NCI-H1694 treated with DMSO at 0.1 percent for 48 hours (cell line): ENCODE measurements at places on chromosomes 4 and X.

- DNase-seq = no peak
Observed at GRCh38 chr4:88204882-88205281, 46.4 kb upstream of the ABCG2 start.

- DNase-seq = no peak
Observed at GRCh38 chr4:114271031-114271430, 291.6 kb upstream of the ARSJ start.

DNA sequence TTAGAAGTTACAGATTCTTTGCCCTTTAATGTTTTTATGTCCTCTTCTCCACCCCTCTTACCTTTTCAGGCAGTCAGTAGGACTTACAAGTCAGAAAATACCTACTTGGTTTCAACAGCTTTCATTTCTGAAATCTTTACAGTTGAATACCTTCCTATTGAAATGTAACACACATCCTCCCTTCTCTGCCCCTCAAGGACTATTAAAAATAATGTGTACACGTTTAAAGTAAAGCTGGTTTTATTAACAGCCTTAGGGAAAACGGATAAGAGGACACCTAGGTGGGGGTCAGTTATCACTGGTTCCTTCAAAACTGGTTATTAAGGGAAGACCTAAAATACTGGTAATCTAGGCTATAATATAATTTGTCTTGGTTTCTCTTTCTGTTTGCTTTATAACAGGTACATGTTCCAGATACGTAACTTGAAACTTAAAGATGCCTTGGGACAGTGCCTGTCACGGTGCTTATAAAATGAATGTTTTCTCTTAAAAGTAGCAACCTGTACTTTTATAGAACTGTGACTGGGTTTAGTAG lies 1.8 kb downstream of the CCSER1 start:
- no peak for DNase-seq

DNA sequence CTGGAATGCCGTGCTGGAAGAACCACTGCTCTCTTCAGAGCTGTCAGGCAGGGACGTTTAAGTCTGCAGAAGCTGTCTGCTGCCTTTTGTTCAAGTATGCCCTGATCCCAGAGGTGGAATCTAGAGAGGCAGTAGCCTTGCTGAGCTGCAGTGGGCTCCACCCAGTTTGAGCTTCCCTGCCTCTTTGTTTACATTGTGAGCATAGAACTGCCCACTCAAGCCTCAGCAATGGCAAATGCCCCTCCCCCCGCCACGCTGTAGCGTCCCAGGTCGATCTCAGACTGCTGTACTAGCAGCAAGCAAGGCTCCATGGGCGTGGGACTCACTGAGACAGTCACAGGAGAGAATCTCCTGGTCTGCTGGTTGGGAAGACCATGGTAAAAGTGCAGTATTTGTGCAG lies 34.8 kb upstream of the MUC7 start:
- DNase-seq = no peak

- DNase-seq = no peak
Observed at GRCh38 chr4:48370260-48371134, 29.2 kb downstream of the SLAIN2 start.

DNA sequence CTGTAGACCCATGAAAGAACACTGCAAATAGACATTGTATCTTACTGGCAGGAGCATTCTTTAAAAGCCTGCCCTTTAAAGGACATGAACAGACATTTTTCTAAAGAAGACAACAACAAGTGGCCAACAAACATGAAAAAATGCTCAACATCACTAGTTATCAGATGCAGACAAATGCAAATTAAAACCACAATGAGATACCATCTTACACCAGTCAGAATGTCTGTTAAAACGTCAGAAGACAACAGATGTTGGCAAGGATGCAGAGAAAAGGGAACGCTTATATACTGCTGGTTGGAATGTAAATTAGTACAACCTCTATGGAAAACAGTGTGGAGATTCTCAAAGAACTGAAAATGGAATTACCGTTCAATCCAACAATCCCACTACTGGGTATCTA lies 77.2 kb downstream of the ATP10D start:
- DNase-seq = no peak

DNA sequence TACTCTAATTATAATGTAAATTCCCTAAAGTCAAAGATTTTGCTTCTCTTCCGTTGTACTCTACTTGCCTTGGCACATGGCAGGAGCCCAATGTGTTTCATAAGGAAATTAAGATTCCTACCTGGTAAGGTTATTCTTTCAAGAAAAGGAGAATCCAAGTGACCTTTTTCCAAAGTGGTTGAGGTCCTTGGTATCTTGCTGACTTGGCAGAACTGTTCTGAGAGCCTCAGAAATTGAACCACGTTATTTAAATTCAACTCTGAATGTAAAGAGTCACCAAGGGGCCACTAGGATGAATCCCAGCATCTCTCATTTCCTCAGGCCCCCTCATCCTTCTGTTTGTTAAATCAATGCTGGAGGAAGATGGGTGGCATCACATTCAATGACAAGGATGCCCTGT lies 418.2 kb upstream of the MAGEB2 start:
- DNase-seq = no peak

DNA sequence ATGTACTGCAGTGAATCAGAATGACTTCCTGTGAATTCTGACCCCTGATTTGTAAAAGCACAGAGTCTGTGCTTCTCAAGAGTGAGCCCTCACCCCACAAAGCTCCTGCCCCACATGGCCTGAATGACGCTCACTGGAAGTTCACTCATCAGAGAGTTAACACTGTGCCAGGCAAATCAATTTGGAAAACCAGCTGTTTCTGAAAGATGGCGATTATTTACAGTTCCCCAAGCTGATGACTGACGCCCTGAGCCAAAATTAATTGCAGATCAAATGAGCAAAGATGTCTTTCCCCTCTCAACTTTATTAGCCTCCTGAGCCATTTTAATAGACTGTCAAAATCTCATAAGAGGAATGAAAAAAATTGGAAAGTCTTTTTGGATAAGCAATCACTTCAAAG lies 118.0 kb downstream of the SLC2A9 start:
- peak; percentile 63 for DNase-seq

GRCh38 chr4:168272488-168272887 lies 46.1 kb downstream of the DDX60 start:
- DNase-seq = no peak

- peak; percentile 52 for DNase-seq
Observed at GRCh38 chr4:89110986-89111832, at the start of gene TIGD2. Gene TIGD2, plus strand, starts transcription at chr4:89111533. Its CDS starts 1,442 bp downstream, at chr4:89112975.

DNA sequence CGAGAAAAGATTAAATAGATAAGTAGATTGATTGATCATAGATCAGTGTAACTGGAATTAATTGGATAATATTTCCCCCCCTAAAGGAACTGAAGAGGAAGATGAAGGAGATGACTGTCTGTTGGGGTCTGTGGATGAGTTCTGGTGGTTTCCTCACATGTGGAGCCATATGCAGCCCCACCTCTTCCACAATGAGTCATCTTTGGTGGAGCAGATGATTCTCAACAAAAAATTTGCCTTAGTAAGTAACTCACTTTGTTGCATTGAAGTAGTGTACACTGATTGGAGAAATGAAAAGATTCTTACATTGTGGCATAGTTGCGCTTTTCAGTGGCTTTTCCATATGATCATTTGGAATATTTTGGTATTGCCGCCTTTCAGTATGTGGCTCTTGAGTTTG lies 80.4 kb downstream of the NDST3 start:
- DNase-seq = no peak

GRCh38 chr4:58983887-58984286 lies 1873.7 kb upstream of the IGFBP7 start:
- DNase-seq = no peak

DNA sequence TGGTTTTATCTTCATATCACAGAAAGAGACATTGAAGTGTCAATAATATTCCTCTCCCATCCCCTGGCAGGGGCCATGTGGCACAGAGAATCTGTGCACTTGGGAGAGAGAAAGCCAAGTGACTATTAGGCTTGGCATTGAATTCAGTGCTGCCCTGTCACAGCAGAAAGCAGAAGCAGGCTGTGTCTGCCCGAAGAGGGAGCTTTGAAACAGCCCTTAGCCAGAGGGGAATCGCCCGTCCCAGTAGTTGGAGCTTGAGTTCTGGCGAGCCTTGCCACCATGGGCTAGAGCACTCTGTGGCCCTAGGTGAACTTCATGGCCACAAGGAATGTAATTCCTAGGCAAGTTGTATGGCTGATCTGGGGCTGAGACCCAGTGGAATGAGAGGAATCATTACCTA lies 282.5 kb upstream of the PCDH10 start:
- no peak for DNase-seq

- DNase-seq = no peak
Observed at GRCh38 chr4:1198098-1198844, 25.9 kb upstream of the SPON2 start.

DNA sequence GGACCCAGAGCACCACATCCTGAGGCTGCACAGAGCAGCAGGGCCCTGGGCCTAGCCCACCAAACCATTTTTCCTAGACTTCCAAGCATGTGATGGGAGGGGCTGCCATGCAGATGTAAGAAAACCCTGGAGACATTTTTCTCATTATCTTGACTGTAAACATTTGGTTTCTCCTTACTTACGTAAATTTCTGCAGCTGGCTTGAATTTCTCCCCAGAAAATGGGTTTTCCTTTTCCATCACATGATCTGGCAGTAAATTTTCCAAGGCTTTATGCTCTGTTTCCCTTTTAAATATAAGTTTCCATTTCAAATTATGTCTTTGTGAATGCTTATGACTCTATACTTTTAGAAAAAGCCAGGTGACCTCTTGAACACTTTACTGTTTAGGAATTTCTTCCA lies 945.9 kb upstream of the NDST4 start:
- DNase-seq = no peak

GRCh38 chr4:179095585-179096221 lies 1653.5 kb upstream of the AGA start:
- DNase-seq = no peak

- DNase-seq = no peak
Observed at GRCh38 chr4:80454556-80454955, 119.0 kb downstream of the CFAP299 start.

DNA sequence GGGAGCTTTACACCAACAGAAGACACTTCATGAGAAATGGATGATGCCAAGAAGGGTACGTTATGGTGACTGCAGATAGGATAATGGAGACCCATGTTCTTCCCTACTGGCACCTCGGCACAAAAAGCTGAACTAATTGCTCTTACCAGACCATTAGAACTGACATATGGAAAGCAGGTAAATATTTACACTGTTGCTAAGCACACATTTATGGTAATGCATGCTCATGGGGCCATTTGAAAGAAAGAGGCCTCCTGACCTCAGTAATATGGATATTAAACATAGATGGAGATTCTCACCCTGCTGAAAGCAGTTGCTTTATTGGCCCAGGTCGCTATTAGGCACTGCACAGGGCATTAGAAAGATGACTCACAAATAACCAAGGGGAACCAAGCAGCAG lies 1759.6 kb downstream of the C4orf33 start:
- no peak for DNase-seq

- no peak for DNase-seq
Observed at GRCh38 chr4:159103384-159103990, 608 bp downstream of the RAPGEF2 start.

GRCh38 chr4:172892300-172892699 lies 276.3 kb upstream of the GALNT7 start:
- DNase-seq = no peak

DNA sequence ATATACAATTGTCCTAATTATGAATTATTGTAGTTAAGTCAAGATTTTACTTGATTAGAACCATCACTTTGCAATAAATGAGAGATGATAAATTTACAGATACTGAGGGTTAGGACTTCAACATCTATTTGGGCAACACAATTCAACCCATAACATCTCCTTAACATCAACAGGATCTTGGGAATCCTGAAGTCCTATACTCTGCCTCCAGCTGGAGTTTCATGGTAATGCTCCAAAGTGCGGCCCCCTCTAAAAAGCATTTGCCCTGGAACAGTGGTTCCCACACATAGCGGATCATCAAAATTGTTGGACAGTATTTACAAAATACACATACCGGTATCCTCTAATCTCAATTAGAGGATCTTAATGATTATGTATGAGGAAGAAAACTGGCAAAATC lies 618.6 kb downstream of the CENPC start:
- no peak for DNase-seq

DNA sequence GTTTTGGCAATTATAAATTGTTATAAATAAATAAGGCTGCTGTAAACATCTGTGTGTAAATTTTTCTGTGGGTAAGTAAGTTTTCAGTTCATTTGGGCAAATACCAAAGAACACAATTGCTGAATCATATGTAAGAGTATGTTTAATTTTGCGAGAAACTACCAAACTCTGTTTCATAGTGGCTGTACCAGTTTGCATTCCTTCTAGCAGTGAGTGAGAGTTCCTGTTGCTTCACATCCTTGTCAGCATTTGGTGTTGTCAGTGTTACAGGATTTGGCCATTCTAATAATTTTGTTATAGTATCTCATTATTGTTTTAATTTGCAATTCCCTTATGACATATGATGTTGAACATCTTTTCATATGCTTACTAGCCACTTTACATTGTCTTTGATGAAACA lies 48.4 kb downstream of the ARFIP1 start:
- no peak for DNase-seq

GRCh38 chrX:82748906-82749505 lies 759.1 kb upstream of the POU3F4 start:
- no peak for DNase-seq

- DNase-seq = no peak
Observed at GRCh38 chrX:10653302-10653701, 32.9 kb upstream of the MID1 start.

- DNase-seq = peak; percentile 13
Observed at GRCh38 chr4:84582302-84582987, 482 bp upstream of the CDS1 start.

GRCh38 chr4:167088115-167088514 lies 146.2 kb downstream of the SPOCK3 start:
- no peak for DNase-seq

GRCh38 chr4:32374206-32374605 lies 1654.0 kb downstream of the PCDH7 start:
- DNase-seq = no peak

DNA sequence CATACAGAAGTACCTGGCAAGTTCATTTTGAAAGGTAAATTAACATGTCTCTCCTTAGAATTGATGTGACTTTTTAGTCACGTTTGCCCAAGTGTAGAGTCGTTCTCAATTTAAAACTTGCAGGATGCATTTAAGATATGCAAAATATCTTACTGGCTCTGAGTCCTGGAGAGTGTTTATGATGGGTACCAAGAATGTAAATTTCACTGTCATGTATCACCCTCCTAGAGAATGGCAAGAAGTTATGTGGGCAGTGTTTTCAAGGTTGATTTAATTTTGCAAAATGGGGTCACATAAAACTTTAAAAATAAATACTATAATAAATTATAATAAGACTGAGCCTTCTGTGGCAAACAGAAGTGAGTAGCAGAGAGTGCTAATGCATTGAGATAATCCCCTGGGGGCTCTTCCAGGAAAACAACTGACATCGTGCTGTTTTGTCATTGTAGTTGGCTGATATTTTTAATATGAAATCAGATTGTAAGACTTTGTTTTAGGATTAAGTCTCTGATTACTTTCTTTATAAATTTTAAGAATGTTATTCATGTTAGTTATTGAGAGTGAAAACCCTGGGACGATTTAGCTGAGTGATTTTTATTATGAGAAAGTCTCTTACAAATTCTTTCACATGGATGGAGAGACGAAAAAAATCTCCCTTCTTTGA lies 103.0 kb downstream of the AFF1 start:
- no peak for DNase-seq

- no peak for DNase-seq
Observed at GRCh38 chrX:155070663-155070974, 317 bp downstream of the CMC4 start.
